ENCODE measurements at places on chromosomes 2 and 18.

DNA sequence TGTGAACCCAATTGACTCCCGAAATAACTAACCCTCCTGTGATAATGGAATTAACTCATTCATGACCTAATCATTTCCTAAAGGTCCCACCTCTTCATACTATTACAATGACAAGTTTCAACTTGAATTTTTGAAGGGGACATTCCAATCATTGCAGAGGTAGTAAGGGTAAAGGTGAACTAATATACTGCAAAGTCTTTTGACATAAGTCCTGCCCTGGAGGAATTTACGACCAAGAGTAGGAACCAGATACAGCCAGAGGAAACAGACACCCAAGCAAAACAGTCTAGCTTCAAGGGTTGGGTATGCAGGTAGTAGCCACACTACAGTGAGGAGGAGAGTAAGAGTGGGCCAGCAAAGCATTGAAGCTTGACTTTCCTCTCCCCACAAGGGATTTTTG, 1.2 kb upstream of the SRBD1 start:
- no peak for DNase-seq

DNA sequence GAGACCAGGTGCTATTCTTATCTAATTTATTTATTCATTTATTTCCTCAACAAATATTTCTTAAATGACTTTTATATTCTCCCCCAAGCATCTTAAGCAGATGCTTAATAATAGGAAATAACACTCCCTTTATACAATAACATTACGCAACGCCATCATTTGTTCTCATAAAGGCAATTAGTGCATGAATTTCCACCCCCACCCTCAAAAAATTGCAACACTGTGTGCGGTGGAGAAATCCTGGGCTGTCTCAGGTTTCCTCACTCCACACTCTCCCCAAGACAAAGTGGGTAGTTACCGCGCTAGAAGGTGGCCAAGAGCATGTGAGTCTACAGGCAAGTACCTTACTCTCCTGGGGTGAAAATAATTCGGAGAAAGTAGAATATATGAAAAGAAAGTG, 37.0 kb upstream of the CTDP1 start:
- DNase-seq = no peak

GRCh38 chr2:54845514-54845913, 122.1 kb downstream of the EML6 start:
- DNase-seq = no peak

DNA sequence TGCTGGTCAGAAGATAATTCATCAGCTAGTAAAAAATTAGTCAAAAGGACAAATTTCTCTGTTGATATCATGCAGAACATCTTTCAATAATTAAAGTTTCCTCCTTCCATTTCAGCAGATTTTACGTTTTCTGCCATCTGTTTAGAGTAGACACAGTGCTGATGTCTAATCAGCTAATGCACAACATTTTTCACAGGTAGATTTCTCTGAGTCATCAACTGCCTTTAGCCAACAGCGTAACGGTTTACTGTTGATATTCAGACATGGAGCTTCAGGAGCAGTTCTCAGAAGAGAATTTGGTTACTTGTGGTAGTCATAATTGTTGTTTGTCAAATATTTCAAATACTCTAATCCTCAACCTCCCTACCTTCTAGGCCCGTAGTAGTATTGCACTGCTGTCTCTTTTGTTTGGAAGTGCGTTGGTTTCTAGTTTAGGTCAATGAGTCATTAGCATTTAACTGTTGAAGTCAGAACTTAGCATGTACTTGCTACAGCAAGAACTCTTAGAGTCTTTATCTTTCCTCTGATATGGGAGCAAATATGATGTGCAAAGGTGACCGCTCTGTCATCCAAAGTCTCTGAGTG, 86.8 kb upstream of the TFPI start:
- DNase-seq = no peak

GRCh38 chr2:69034122-69034521, 21.1 kb downstream of the ANTXR1 start:
- DNase-seq = no peak

- DNase-seq = no peak
Measured at GRCh38 chr2:152573168-152573567, 144.1 kb downstream of the PRPF40A start.

GRCh38 chr2:218291318-218292047, 820 bp downstream of the TMBIM1 start:
- no peak for DNase-seq

Data from NCI-H187 (cell line).